ENCODE measurements at places on chromosomes 4 and X.

GRCh38 chr4:106114270-106114669 is 201.7 kb downstream of the TBCK start:
- DNase-seq = no peak

GRCh38 chr4:144580430-144580829 is 65.5 kb upstream of the HHIP start:
- no peak for DNase-seq

DNA sequence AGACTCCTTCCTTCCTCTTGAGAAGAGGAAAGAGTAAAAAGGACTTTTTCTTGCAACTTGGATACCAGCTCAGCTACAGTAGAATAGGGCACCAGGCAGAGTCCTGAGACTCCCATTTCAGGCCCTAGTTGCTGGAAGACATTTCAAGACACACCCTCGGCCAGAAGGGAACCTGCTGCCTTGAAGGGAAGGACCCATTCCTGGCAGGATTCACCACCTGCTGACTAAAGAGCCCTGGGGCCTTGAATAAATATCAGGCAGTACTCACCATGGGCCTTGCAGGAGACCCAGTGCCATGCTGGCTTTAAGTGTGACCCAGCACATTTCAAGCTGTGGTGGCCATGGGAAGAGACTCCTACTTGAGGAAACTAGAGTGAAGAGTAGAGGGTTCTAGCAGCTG is 317.6 kb downstream of the DKK2 start:
- no peak for DNase-seq

GRCh38 chr4:159950707-159951106 is 847.8 kb downstream of the RAPGEF2 start:
- DNase-seq = no peak

DNA sequence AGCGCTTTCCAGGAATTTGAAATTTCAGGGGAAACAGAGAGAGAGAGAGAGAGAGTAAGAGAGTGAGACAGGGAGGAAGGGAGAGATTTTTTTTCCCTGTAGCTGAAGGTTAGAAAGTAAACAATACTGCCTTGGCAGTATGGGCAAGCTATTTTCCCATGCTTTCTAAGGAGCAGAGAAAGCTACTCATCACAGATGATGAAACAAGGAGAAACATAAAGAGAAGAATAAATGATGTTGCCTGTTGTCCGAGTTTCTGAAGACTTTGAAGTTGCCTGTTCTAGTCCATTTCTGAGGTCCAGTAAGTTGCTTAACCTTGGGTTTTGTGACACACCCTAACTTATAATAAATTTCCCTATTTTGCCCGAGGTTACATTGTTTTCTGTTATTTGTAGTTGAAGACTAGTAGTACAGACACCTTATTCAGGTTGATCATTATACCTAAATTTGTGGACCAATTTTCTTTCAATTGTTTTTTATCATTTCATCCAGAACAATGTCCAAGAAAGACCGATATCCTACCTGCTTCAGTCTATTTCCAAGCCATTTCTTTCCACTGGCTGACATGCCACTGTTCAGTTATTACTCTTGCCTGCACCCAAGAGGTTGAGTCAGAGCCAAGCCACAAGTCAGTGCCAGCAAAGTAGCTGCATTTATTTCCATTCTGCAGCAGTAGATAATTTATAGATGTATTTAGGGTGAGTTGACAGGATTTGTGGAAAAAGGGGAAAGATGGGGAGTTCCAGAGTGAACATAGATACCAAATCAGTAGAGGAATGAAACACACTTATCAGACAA is 49.7 kb upstream of the SLC16A2 start:
- DNase-seq = no peak

DNA sequence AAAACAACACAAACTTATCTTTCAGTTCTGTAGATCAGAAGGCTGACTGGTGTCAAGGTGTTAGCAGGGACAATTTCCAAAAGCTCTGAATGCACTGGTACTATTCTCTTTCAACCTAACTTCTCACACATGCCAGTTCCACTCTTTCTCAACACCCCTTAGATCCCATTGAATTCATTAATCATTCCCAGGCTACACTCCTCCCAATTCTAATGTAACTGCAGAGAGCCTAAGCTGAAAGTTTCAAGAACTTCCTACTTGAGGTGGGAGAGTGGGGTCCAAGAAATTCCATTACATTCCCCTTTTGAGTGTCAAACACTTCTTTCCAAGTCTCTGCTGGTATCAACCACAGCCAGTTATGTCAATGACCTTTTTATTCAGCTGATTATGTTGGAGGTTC is 142.0 kb downstream of the ADAMTS3 start:
- DNase-seq = no peak
